Left lung (tissue), 14 donors: ENCODE measurements at places on chromosomes 13 and 19. TPM values are rescaled to one million over a fixed set of nuclear protein-coding genes. Genes with fewer than 3 reads are reported as not detected.

DNA sequence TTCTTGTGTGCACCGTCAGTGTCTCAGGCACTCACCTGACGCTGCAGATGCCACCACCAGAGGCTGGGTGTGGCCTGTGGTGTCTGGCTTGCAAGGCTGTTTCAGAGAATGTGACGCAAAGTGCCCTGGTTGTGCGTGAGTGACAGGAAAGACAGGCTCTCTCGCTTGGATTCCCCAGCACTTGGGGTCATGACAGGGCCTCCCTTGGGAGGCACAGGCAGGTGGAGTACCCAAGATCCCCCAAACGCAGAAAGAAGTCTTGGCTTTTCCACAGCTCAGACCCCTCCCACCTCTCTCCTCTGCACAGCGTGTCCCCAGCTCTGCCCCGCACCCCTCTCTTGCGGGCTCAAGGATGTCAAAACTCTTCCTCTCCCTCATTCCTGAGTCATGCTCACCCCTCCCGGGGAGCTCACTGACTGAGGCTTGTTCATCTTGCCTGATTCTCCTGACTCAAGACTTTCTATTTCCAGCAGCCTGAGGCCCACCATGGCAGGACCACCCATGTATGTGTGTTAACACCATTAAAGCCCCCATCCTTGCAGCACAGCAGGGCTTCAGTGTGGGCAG lies 21.0 kb downstream of the DHX34 start:
- peak; percentile 87 for DNase-seq

NLRP9 gene
- not detected for total RNA-seq

DNA sequence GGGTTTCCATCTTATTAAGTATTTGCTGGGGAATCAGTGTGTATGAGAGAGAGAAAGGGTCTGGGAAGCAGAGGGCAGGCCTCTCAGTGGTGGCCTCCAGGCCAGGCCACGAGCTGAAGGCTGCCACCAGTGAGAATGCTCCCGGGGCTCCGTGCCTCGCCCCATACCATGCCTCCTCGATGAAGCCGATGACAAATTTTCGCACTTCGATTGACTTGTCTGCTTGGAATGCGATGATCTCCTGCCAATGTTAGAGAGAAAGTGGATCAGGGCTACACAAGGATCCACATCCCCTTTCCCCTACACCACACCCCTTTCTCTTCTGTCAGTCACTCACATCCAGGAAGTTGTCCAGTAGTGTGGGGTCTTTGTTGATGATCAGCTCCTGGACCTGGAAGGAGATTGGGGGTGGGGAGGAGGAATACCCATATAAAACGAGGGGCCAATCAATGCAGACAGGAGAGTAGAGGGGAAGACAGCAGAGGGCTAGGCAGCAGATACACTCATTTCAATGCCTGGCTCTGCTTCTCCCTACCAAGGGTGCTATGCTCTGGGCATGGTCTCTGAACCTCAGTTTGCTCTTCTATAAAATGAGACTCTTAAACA lies 10.7 kb downstream of the SYMPK start:
- DNase-seq, result no peak

DNA sequence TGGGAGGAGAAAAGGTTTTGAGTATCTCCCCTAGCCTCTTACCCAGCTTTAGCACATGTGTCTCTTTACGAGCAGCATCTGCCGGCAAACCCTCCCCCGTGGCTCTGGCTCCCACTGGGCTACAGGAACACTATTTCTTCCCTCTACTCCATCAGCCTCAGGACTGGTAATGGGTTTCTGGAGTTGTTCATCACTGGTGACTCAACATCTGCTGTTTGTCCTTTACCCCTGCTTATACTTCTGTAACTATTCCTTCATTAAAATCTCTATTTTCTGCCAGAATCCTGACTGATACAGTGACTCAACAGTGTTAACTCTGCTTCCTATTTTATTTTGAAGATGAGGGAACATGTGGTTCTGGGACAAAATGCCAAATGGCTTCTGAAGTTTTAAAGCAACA lies 437.3 kb upstream of the HTR2A start:
- no peak for DNase-seq

DNA sequence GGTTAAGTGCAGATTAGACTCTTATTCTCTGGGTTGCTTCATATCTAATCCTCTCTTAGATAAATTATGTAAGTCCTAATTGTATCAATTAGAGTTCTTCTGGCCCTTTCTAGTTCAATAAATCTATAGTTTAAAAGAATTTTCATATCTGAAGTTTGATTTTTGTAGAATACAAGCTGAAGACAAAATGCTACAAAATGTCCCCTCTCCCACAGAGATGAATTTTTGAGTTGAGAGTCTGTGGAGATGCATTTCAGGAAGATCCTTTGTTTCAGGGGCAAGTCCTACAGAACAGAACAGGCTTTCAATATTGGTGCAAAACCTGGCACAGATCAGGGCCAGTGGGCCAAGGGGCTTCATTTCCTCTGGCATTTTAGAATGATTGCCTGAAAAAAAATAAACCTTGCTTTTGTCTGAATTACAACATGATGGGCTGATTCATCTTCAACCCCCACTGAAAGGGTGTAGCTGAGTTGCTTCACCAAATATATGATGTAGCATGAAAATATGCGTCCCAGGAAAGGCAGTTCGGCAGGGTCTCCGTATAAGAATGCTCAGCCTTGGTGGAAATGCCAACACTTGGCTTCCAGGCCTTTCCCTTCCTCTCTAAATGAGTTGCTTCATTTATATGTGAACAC lies 6.4 kb upstream of the IPO5 start:
- DNase-seq, result no peak

DNA sequence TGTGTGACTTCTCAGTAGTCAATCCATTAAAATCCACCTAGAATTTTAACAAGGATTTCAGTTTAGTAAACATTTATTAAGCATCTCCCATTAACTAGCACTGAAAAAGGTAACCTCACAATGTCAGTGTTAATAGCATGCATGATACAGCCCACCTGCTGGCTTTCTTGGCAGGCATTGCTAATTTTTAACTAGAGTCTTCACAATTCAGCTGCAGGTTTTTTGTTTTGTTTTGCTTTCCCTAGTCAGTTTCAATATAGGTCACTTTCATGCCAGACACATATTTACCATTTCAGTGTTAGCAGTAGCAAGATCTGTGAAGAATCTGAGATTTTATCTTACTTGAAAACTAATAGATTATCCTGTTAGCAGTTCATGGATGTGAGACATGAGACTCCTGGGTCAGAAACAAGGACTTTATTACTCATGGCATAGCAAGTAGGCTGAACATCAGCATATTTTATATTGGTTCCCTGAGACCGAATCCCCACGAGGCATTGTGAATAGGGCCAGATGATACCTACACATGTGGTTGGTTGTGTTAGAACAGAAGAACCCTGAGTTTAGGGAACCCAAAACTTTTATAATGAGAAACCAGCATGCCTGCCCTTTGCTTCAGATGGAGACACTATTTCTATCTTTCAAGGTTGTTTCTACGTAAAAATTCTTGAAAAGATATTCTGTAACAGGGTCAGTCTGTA lies 198.0 kb upstream of the HTR2A start:
- no peak for DNase-seq

DNA sequence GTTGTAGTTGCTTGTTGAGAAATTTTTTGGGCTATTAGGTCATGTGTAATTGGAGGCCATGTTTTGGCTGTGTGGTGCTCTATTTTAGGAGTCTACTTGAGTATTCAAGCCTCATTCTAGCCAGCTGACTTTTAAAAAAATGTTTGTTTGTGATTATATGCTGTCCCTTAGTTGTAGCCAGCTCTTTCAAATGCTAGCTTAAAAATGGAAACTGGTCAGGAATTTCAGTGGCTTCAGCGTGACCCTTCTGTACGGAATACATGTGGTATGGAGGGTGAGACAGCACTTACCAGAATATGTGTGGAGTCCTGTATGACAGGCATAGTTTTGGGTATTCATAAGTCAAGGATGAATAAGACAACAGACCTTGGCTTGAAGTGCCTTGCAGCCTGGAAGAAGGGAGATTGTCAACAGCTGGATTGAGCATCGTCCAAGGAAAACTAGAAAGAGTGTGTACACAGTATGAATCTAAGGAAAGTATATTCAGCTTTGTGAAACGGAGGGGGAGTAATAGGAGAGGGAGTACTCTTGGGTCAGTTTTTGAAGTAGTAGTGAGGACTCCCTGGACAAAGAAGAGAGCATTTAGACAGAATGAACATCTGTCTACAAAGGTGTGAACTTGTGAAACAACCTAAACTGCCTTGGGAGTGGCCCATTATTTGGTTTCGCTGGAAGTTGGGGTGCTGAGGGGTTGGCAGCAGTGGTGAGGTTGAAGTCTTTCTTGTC lies 20.0 kb upstream of the WTIP start:
- DNase-seq, result no peak

- DNase-seq, result no peak
These were observed 125.5 kb upstream of the TRPC4 start for GRCh38 chr13:37995092-37995491.

- DNase-seq, result no peak
These were observed 2.0 kb downstream of the NPAS1 start for GRCh38 chr19:47021536-47022139.

GRCh38 chr19:33333642-33334041 lies 31.3 kb upstream of the CEBPA start:
- DNase-seq, result no peak

TPTE2 gene
- 0.16 TPM for total RNA-seq

- DNase-seq, result no peak
These were observed 887 bp downstream of the CDADC1 start for GRCh38 chr13:49248622-49249002.
